Esophagus muscularis mucosa (tissue), 4 donors: ENCODE measurements at places on chromosomes 3 and 15. TPM values are rescaled to one million over a fixed set of nuclear protein-coding genes. Genes with fewer than 3 reads are reported as not detected.

GRCh38 chr15:41828807-41829141, 882 bp downstream of the JMJD7 start:
- H3K36me3 ChIP-seq, result peaks cover 17% of the 10 kb centered on the region
- no peaks in the 10 kb centered on the region for H3K27me3 ChIP-seq

DNA sequence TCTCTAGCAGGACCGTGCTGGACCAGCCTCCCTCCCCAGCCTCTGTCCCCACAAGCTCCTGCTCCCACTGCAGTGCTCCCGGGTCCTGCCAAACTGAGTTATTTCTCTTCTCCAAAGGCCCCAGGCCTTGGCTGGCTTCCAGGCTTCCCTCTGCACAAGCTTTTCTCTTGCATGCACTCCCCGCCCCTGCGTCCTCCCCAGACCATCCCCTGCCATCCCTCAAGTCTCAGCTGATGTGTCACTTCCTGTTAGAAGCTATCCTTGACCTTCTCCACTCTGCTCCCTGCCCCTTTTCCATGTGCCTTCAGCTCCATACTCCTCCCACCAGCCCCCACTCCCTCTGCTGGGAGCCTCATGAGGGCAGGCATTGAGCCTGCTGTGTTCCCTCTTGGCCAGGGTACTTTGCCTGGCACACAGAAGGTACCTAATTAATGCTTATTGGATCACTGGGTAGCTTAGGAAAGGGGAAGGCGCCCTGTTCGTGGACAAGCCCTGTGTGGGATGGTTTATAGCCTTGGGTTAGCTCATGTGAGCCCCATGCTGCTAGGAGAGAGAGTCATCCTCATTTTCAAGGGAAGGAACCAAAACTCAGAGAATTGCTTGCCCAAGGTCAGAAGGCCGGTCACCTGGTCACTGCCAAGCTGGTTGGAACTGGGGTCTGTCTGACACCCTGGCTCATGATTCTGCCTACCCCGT, 56.4 kb downstream of the FEM1B start:
- no peaks in the 10 kb centered on the region for H3K27me3 ChIP-seq
- no peak overlapping the region for H3K4me3 ChIP-seq
- H3K27ac ChIP-seq, result peak overlapping the region; percentile 12
- no peak for DNase-seq
- no peaks in the 10 kb centered on the region for H3K36me3 ChIP-seq

- H3K4me3 ChIP-seq, result no peak overlapping the region
- H3K4me1 ChIP-seq, result no peaks in the 10 kb centered on the region
- H3K36me3 ChIP-seq, result no peaks in the 10 kb centered on the region
- H3K27me3 ChIP-seq, result no peaks in the 10 kb centered on the region
- H3K27ac ChIP-seq, result peak overlapping the region; percentile 25
Measured at GRCh38 chr3:113084777-113085176, 94.0 kb downstream of the GTPBP8 start.

DNA sequence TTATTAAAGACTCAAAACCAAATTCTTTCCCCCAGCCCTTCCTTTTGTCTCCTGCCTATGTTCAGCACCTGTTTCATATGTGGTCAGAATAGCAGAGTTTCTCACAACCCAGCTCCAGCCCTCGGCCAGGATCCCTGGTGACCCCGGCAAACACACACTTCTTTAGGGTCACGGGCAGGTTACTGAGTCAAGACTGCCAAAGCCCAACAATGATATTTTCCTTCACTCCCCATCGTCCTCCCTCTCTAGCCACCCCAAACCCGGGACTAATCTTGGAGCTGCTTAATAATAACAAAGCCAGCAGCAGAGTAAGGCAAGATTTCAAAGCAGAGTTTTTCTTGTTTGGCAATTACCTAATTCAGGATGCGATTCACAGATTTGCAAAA, 25.5 kb downstream of the RARB start:
- no peak for DNase-seq
- H3K27ac ChIP-seq, result peak overlapping the region; percentile 79
- H3K4me3 ChIP-seq, result no peak overlapping the region
- no peaks in the 10 kb centered on the region for H3K36me3 ChIP-seq
- peaks cover 100% of the 10 kb centered on the region for H3K4me1 ChIP-seq

GRCh38 chr3:54600441-54601204, 327.2 kb downstream of the LRTM1 start:
- no peak overlapping the region for H3K4me3 ChIP-seq
- no peaks in the 10 kb centered on the region for H3K27me3 ChIP-seq
- H3K4me1 ChIP-seq, result no peaks in the 10 kb centered on the region
- DNase-seq, result peak; percentile 89
- no peaks in the 10 kb centered on the region for H3K36me3 ChIP-seq

- H3K36me3 ChIP-seq, result no peaks in the 10 kb centered on the region
- no peak overlapping the region for H3K4me3 ChIP-seq
- peaks cover 98% of the 10 kb centered on the region for H3K4me1 ChIP-seq
Measured at GRCh38 chr3:69748503-69748902, 9.2 kb downstream of the MITF start.

- no peak overlapping the region for H3K4me3 ChIP-seq
- no peak for DNase-seq
- H3K27ac ChIP-seq, result peak overlapping the region; percentile 79
Measured at GRCh38 chr15:31342781-31343626, 16.4 kb downstream of the KLF13 start.

DNA sequence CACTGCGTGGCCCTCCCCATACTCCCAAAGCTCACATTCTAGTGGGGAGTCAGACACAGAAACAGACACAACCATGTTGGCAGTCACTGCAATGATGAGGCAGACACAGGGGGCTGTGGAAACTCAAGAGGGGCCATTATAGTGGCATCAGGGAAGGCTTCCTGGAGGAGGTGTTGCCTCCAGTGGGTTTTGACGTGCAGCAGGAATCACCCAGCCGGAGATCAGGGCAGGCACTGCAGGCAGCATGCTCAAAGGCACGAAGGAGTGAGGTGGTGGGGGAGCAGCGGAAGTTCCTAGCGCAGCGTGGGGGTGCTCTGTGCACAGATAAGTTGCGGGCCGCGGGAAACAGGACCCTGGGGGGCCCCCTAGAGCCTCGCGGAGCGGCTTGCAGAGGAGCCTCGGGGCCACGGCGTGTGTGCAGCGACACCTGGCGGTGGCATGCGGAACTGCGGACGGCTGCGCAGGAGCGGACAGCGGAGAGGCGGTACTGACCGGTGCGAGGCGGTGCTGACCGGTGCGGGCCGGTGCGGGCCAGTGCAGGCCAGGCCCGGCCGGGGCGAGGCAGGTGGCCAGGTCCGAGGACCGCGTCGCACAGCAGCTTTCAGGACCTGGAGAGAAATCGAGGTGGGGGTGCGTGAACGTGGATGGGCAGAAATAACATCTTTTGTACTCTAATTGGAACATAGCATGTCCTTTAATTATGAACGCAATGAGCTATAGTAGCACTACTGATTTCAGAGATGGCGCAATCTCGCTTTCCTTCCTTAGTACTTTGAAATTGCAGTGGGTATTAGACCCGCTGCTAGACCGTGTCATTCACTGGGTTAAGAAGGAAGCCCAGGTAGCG, 101.5 kb downstream of the FBLN2 start:
- no peak overlapping the region for H3K27ac ChIP-seq
- peak; percentile 93 for DNase-seq
- H3K36me3 ChIP-seq, result no peaks in the 10 kb centered on the region
- H3K4me3 ChIP-seq, result no peak overlapping the region
- H3K4me1 ChIP-seq, result peaks cover 34% of the 10 kb centered on the region

Gene CA12
- total RNA-seq, result 3.3 TPM

DNA sequence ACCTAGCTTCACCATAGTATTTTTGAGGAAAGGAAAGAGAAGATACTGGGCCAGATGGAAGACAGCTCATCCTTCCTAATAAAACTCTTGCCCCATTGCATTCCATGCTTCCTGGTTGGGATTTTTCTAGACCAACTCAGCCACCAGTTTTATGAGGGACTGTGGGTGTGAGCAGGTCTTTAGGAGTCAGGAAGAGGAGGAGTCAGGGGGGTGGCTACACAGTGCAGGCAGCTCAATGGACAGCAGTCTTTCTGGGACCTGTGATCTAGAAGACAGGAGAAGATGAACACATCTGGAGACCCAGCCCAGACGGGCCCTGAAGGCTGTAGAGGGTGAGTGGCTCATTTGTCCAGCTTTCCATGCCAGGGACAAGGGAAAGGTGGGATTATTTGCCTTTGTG, at the start of gene NOX5:
Gene NOX5 (plus strand): TSS at position 242 of the 400 bp plus-strand sequence. CDS start 41 bp downstream, at position 283.
- H3K27me3 ChIP-seq, result no peaks in the 10 kb centered on the region
- no peaks in the 10 kb centered on the region for H3K4me1 ChIP-seq
- no peaks in the 10 kb centered on the region for H3K36me3 ChIP-seq
- peak; percentile 47 for DNase-seq
- H3K27ac ChIP-seq, result no peak within 1 kb of the TSS

Gene CD96
- 0.45 TPM for total RNA-seq

Gene MYLK
- total RNA-seq, result 3,208 TPM

GRCh38 chr15:44092221-44092620, 102.8 kb downstream of the FRMD5 start:
- DNase-seq, result no peak
- H3K36me3 ChIP-seq, result no peaks in the 10 kb centered on the region
- H3K4me1 ChIP-seq, result no peaks in the 10 kb centered on the region
- H3K27me3 ChIP-seq, result no peaks in the 10 kb centered on the region

- H3K4me1 ChIP-seq, result no peaks in the 10 kb centered on the region
- no peak for DNase-seq
- no peaks in the 10 kb centered on the region for H3K27me3 ChIP-seq
- H3K27ac ChIP-seq, result no peak overlapping the region
Measured at GRCh38 chr3:161462138-161462537, 34.5 kb upstream of the OTOL1 start.

GRCh38 chr3:65963787-65964677, 74.7 kb downstream of the MAGI1 start:
- H3K27me3 ChIP-seq, result no peaks in the 10 kb centered on the region
- DNase-seq, result no peak
- no peak overlapping the region for H3K4me3 ChIP-seq
- peaks cover 33% of the 10 kb centered on the region for H3K4me1 ChIP-seq
- no peaks in the 10 kb centered on the region for H3K36me3 ChIP-seq
- H3K27ac ChIP-seq, result peak overlapping the region; percentile 7

DNA sequence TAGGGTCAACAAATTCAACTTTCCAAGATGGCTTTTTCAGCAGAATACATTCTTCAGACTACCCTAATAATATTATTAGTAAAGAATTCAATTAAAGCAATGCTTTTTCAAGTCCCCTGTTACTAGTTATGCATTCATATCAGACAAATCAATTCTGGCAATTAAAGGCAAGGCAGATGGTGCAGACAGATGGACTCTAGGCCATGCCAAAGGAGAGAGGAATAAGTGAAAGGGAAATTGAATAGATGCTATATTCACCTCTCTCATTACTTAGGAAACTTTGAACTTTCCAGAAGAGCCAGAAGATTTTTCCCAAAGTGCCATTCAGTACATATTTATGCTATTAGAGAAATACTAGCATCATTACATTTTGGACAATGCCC, 487.7 kb upstream of the RASGRP1 start:
- H3K36me3 ChIP-seq, result no peaks in the 10 kb centered on the region
- DNase-seq, result no peak
- no peaks in the 10 kb centered on the region for H3K27me3 ChIP-seq
- no peak overlapping the region for H3K27ac ChIP-seq
- H3K4me1 ChIP-seq, result peaks cover 8% of the 10 kb centered on the region
- no peak overlapping the region for H3K4me3 ChIP-seq

DNA sequence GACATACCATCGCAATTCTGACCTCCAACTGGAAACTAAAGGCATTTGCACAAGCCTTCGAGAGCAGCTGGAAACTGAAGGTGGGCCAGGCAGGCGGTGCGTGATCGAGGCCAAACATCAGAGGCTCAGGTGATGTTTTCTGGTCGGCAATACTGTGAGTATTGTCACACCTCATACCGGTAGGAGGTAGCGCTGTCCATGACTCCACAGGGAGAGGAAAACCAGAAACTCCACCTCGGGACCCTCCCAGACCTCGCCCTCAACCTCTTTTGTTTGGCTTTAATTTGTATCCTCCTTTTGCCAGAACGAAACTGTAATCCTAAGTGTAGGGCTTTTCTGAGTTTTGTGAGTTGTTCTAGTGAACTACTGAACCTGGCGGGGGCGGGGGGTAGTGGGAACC, 43.6 kb downstream of the LDHAL6B start:
- no peak overlapping the region for H3K27ac ChIP-seq
- no peaks in the 10 kb centered on the region for H3K27me3 ChIP-seq
- peaks cover 13% of the 10 kb centered on the region for H3K36me3 ChIP-seq
- DNase-seq, result no peak
- H3K4me1 ChIP-seq, result peaks cover 6% of the 10 kb centered on the region

GRCh38 chr15:43347114-43347513, 16.7 kb upstream of the LCMT2 start:
- peaks cover 80% of the 10 kb centered on the region for H3K36me3 ChIP-seq
- no peak overlapping the region for H3K27ac ChIP-seq
- no peaks in the 10 kb centered on the region for H3K27me3 ChIP-seq
- no peaks in the 10 kb centered on the region for H3K4me1 ChIP-seq
- DNase-seq, result no peak

Gene PLCH1
- total RNA-seq, result 0.50 TPM

Gene PIGZ
- 14.9 TPM for total RNA-seq

Gene SLC9C1
- 0.17 TPM for total RNA-seq
